HuH-7.5 (cell line): ENCODE measurements at places on chromosomes 13 and 19.

GRCh38 chr13:112071723-112072533 lies 5.0 kb downstream of the SOX1 start:
- no peak for DNase-seq

GRCh38 chr13:97020194-97020593 lies 25.9 kb upstream of the OXGR1 start:
- DNase-seq, result no peak

DNA sequence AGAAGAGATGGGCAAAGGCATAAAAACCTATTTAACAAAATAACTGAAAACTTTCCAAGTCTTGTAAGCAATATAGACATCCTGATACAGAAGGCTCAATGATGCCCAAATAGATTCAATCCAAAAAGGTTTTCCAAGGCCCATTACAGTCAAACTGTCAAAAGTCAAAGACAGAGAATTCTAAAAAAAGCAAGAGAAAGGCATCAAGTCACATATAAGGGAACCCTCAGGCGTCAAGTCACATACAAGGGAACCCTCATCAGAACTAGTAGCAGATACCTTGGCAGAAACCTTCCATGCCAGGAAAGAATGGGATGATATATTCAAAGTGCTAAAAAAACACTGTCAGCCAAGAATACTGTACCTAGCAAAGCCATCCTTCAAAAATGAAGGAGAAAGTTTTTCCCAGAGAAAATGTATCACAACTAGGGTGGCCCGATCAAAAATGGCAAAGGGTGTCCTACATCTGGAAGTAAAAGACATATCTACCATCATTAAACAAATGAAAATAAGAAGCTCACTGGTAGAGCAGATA lies 21.2 kb downstream of the ZNF829 start:
- DNase-seq, result no peak

GRCh38 chr13:33767140-33767539 lies 50.8 kb upstream of the RFC3 start:
- no peak for DNase-seq

DNA sequence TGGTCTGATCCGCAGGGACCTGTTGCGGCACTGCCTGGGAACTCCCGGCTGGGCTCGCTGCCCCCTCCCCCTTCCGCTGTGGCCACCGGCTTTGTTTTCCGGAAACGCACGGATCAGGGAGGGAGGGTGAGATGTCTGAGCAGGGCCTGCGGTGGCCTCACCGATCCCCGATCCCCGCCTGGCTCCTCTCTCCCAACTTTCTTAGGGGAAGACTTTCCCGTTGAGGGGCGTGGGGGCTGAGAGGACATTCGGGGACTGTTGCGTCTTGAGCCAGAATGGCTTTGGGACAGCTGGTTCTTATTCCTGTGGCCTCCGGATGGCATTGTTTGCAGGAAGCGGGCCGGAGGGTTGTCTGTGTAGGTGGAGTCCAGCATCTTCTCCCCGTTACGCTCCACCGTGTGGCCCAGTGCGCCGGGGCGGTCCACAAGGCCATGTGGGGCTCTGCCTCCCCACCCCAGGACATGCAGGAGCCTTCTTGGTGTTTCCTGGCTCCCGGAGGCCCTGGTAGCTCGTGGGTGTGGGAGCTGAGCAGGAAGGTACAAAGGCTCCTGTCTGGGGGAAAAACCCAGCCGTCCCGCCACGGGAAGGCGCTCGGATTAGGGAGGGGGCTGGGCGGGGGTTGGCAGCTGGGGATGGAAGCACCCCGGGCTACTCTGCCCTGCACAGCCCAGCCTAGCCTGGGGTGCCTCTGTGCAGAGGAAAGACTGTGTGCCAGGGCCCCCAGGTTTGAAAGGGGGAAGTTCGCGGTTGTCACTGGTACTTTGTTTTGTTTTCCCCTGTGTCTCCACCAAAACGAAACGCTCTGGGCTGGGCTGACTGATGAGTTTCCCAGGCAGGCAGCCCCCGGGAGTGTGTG lies 1.3 kb downstream of the CSNK1G2 start:
- peak; percentile 97 for DNase-seq

GRCh38 chr13:84129966-84130365 lies 247.7 kb upstream of the SLITRK1 start:
- no peak for DNase-seq

DNA sequence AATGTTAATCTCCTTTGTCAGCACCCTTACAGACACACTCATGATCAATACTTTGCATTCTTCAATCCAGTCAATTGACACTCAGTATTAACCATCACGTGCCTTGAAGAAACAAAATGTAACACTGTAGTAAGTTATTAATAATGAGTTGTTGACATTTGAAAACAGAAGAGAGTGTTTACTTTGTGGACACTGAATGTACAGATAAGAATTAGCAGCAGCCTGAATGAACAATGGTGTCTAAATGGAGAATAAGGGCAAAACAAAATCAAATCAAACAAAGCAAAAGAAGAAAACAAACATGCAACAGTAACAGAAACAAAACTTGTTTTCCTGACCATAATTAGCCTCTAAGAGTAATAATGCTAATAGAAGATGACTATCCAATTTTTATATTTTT lies 1191.1 kb upstream of the MIR17HG start:
- DNase-seq, result no peak

DNA sequence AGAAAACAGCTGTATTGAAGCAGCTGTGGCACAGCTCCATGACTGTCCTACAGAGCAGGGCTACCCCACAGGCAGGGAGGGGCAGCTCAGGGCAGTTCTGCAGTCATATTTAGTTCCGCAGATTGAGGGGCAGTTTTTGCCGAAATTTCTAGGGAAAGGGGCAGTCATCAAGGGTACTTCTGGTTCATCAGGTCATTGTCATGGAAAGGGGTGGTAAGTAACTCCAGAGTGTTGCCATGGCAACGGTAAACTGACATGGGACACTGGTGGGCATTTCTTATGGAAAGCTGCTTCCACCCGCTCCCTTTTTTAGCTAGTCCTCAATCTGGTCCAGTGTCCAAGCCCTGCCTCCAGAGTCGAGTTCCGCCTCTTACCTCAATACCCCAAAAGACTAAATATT lies 702.8 kb downstream of the LIG4 start:
- DNase-seq, result no peak

GRCh38 chr19:34178274-34178610 lies 5.9 kb downstream of the LSM14A start:
- no peak for DNase-seq
